ENCODE measurements at places on chromosomes 7 and 10.

GRCh38 chr7:20201380-20201779, 15.8 kb downstream of the MACC1 start:
- no peak for DNase-seq

GRCh38 chr10:97547271-97547600, 25.3 kb upstream of the ANKRD2 start:
- no peak for DNase-seq

- no peak for DNase-seq
Observed at GRCh38 chr10:23965880-23966279, 243.1 kb upstream of the KIAA1217 start.

- DNase-seq, result no peak
Observed at GRCh38 chr10:58240531-58240930, 27.2 kb downstream of the IPMK start.

DNA sequence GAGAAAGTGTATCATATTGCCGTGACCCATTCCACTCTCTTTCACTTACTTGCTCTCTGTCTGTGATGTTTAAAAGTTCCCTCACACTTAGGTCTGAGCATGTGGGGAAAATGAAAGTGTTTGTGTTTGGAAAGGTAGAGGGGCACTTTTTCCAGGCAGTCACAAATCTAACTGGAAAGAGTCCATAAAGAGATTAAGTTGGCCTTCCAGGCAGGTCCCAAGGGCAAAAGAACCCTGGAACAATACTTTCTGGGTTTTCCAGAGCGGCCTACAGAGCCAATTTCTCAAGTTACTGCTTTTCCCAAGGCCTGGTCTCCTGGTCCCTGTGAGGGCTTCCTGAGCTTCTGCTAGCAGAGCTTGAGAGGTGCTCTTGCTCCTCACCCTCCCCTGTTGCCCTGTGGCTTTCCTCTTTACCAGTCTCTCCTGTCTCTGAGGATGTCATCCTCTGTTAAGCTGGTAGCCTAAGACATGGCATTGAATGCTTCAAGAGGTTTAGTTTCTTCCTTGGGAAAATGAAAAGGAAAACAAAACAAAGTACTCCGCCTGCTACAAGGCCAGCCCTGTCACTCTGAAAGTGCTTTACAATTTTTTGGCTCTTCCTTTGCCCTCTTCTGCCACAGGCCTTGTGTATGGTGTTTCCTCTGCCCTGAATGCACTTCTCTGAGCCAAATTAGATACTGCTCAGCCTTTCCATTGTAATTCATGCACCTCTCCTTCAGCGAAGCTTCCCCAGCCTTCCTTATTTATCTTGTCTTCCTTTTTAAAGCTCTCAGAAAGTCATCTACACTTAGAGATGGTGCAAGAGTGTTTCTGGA, 20.1 kb downstream of the TES start:
- no peak for DNase-seq

GRCh38 chr10:34721208-34721840, 93.8 kb downstream of the PARD3 start:
- DNase-seq, result no peak

DNA sequence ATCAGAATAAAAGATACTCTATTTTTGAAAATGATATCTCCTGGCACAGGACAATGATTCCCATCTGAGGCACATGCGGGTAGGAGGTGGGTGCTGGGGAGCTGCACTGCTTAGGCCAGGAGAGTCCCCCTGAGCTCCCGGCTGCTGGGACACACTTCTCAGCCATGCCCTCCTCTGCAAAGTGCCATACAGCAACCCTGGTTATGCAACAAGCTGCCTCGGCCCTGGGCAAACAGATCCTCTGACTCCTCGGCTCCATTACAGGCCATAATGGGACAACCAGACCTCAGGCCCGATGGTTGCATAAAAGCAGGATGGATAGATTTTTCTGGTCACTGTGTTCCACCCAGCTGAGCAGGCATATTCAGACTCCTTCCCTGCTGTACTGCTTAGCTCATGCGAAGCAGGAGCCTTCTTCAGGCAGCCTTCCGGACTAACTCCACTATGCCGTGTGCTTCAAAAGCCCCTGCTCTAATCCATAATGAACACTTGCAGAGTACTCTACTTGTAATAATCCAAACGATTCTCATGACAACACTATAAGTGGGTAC, 6.5 kb upstream of the LEP start:
- DNase-seq, result no peak

DNA sequence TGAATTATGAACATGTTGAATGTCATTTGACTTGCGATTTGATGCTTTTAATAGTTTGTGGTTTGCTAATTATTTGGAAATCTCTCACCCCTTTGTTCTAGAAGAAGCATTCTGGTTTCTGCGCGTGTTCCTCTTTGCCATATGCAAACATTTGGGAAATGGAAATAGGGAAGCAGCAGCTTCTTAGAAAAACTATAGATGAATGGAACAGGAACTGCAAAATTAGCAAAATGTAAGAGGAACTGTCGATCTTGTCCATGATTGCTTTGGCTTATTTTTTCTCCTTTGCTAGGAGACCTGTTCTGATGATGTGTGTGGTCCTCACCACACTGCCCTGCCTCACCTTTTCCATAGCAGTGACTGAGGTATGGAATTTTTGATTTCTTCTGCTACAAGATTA, 19.0 kb downstream of the TMEM236 start:
- no peak for DNase-seq

- no peak for DNase-seq
Observed at GRCh38 chr10:49070701-49071100, 44.6 kb downstream of the VSTM4 start.

DNA sequence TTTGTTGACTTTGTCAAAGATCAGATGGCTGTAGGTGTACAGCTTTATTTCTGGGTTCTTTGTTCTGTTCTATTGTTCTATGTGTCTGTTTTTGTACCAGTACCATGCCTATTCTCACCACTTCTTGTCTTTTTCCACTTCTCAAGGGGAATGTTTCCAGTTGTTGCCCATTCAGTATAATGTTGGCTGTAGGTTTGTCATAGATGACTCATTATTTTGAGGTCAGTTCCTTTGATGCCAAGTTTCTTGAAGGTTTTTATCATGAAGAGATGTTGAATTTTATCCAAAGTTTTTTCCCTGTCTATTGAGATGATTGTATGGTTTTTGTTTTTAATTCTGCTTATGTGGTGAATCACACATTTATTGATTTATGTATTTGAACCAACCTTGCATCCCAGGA, 216.7 kb upstream of the RNF32 start:
- no peak for DNase-seq

DNA sequence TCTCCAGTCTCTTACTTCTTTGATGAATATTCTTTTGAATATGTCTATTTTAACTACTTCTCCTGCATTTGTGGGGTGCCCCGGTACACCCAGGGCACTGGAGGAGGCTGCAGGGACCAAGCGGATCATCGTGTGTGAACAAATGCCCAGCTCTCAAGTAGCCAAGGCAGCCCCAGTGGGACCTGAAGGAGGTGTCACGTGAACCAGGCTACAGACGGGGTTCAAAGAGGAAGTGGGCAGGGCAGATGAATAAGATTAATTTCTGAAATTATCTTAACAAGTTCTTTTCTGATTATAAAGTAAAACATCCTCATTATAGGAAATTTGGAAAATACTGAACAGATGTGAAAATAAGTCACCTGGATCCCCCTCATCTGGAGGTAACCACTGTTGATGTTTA, 78.4 kb upstream of the DUSP5 start:
- DNase-seq, result no peak

GRCh38 chr10:116073510-116073909, 199.5 kb downstream of the GFRA1 start:
- no peak for DNase-seq

- DNase-seq, result no peak
Observed at GRCh38 chr10:85789125-85789524, 577.5 kb downstream of the GRID1 start.

DNA sequence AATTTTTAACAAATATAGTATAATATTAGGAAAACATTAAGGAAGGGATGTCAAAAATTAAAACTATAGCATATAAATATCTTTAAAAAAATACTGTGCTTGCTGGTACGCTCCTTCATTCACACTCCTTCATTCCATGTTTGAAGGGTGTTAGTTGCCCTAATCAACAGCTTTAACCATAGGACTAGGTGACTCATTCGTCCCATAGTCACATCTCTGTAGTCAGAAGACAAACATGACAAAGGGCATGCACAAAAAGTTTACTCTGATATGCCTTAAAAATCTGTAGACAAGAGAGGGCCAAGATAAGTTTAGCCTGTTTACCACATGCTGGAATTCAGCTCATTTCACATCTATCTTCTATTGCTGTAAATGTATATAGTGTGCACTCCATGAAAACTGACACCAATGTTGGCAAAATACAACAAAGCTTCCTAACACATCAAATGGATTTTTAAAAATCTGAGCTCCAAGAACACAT, 646 bp downstream of the FAM13C start:
- DNase-seq, result no peak

GRCh38 chr7:142833174-142834048, 21.5 kb upstream of the EPHB6 start:
- DNase-seq, result no peak

GRCh38 chr7:141072548-141073172, 1.2 kb upstream of the TMEM178B start:
- DNase-seq, result peak; percentile 65

GRCh38 chr7:66362136-66362535, 157.0 kb downstream of the TPST1 start:
- no peak for DNase-seq

DNA sequence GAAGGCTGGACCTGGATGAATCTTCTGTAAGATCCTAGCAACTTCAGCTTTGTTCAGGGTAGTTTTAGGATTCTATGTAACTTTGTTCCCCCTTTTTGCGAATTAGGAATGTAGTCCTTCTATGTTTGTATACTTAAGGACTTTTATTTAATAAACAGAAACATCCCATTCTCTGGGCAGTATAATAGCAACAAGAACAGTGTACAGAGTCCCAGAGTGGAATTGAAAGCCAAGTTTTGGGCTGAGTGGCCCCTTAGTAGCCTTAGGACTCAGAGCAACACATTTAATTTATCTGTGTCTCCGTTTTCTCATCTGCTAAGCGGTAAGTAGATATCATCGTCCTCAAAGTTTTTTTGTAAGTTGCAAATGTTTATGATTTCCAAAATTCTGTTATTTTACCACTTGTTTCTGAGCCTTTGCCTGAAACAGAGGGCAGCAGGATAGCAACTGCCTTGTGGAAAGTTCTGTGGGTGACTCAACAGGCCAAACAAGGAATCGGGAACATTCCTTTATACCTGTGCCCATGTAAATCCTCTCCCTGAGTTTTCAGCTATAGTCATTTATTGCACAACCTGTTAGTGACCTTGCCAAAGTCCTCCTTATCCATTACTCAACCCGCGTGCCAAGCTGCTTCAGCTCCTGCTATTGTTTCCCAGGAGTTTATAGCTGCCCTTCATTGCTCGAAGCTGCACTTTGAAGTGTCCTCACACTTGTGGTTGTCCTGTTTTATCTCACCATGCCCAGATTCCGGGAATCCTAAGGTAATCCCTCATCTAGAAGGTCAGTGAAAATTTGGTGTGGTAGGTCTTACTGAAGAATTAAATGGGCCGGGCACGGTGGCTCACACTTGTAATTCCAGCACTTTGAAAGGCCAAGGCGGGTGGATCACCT, 199.1 kb upstream of the AHR start:
- DNase-seq, result peak; percentile 30

DNA sequence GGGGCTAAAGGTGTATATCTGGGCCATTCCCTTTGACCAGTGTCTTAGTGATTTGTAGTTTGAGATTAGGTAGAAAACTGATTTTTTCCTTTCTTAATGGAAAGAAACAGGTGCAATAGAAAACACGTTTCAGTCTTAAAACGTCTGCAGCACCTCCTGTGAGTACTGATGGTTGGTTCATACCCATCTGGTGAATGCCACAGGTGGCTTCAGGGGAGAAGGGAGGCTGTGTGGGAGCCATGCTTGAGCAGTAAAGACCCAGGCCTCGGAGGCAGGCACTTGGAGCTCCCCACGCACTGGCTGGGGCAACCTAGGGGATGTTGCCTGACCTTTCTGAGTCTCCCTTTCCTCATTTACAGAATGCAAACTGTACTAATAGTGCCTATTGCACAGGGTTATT, 171.5 kb upstream of the GRB10 start:
- DNase-seq, result no peak
